Kidney (tissue), 22 donors: ENCODE measurements at places on chromosomes 1 and 21.

DNA sequence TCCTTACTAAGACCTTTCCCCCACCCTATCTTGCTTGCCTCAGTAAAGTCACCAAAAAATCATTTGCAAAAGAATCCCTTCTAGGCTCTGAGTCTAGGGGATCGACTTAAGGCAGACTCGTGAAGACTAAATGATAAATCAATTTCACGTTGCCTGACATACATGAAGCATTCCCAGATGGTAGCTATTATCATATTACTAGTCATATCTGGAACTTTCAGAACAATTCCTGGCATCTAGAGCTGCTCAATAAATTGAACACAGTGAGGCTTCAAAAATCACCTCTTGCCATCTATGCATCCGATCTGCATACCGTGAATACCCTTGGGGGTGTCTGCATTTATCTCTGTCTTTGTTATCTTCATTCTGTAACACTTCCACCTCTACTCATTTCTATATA, 49.6 kb upstream of the DAB1 start:
- DNase-seq, result no peak

GRCh38 chr1:89697383-89697782, 64.5 kb downstream of the LRRC8C start:
- DNase-seq, result no peak

- DNase-seq, result no peak
These were observed 68.7 kb upstream of the C1orf105 start for GRCh38 chr1:172351754-172352161.

DNA sequence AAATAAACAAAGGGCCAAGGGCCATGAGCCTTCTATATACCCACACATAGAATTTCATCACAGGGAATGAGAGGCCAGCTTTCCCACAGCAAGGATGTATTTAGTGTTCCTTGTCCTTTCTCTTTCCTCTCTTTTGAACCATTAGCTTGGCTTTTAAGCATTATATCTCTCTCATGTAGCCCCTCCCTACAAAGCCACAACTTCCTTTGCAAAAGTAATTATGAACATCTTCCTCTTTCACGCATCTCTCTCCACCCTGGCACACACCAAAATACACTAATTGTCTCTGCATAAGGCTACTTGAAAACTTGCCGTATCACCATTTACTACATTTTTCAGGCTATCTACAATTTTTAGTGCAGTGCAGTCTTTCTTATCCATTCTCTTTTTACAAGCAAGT, 1.9 kb upstream of the AK5 start:
- no peak for DNase-seq

DNA sequence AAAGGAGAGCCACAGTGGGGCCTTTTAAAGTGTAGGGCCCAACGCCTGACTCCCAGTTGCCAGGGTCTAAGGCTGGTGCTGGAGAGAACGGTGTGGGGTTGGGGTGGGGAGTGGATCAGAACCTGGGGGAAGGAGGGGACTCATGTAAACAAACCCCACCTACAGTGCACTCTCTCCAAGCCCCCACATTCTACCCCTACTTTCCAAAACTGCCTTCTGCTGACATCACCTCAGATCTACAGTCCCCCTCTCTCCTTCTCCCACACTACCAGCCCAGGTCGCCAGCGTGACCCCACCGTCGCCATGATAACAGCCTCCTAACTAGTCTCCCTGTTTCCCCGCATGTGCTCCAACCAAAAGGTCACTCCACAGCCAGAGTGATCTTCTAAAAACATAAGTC, 26.6 kb downstream of the TNNT2 start:
- no peak for DNase-seq

GRCh38 chr1:210702506-210702905, 373.8 kb downstream of the HHAT start:
- no peak for DNase-seq

DNA sequence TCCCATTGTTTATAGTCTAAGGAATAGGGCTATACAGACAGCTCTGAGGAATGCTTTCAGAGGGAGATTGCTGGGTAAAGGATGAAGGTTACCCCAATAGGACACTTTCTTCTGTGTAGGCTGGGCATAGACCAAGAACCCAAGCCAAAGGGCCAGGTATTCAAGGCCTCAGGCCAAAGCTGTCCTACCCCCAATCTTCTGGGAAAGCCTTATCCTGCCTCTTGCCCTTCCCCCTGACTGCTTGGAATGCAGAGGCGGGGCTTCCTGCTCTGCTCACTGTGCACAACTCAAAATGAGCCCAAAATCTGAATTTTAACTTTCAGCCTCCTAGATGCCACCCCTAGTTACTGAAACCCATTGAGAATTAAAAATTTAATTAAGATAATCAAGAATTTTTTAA, 2.2 kb downstream of the OR10Z1 start:
- DNase-seq, result no peak

DNA sequence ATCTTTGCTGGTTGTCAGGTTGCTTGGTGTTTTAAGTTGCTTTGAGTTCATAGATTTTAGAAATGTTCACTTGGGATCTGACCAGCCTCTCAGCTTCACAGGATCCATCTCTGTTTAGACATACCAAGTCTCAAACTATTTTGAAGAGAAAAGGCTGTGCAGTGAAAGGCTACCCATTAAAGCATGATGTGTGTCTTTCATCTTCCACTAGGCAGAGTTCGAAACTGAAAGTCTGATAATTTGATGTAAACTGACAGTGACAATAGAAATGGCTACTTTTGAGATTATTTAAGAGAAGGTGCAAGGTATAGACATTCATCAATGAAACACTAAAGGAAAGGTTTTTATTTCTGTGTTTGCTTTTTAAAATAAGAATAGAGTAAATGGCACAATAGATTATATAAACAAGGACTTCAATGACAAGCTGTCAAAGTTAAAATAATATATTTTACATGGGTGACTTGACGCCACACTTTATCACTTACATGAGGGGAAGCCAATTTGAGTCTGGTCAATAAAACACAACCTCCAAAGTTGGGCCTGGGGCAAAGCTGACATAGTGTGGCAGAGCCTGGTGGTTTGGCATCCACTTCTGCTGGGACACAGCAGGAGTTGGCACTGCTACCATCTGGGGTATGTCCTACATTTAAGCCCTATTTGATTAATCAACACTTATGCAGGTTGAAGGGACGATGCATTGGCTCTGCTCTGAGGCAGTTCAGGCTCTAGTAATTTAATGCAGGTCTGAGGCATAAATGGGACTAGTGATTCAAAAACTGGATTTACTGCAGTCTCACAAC, 197.7 kb downstream of the CRB1 start:
- DNase-seq, result no peak

- peak; percentile 30 for DNase-seq
These were observed 57.9 kb upstream of the FMOD start for GRCh38 chr1:203408486-203409481.

DNA sequence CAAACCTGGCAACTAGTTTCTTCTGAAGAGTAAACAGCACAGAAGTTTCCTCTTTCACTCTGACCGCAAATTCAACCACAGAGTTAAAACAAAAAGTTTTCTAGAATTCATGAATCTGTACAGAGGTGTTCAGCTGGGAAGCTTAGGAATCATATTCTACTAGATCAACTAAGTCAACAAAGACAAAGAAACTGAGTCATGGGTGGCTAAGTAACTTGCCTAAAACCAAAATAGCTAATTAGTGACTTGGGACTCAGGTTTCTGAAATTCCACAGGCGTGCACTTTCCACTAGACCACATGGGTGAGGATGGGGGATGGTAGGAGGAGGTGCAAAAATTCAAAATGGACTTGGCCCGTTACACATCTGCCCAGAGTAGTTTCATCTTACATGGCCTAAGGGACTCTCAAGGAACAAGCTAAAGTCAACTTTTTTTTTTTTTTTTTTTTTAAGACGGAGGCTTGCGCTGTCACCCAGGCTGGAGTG, 25.8 kb downstream of the PTPN14 start:
- DNase-seq, result peak; percentile 68

DNA sequence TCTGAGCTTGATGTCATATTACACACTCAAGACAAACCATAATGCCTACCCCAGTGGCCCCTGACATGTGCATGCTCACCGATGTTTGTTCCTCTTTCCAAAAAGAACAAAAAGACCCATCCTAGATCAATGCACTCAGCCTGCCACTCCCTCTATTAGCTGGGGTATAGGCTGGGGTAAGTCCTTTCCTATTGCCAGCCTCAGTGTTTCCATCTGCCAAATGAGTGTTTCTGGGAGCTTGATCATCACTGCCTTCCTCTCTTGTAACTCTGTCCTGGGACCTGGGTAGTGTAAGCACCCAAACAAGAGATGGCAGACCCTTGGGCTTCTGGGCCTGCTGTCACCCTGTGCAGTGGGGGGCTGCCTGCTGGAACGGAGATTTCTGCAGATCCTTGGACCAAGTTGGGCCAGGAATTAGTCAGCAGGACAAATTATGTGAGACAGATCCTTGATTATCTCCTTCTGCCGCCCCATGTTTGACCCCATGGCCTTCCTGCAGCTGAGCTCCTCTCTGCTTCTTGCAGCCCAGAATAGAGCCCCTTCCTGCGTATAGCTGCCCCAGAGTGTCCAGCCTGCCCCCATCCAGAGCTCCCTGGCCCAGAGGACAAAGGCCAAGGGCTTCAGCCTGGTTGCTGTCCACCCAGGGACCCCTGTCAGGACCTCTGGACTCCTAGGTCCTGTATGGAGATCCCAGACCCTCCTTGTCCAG, 31.5 kb upstream of the LRP8 start:
- peak; percentile 12 for DNase-seq

DNA sequence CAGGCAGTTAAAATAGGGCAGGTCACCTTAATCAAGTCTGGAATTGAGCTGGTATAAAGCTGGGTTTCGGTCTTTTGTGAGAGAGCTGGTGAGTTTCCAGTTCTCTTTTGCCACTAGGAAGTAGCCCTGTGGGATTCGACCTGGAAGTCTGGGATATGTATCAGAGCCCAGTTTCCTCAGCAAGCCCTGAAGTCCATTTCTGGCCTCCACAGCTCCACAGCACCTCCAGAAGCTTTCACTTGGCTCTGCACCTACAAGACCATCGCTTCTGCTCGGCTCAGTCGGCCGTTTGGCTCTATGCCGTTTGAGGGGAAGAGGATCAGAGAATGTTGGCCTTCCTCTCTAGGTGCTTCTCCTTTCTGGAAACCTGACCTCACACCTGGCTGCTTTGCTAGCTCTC, 148.0 kb downstream of the GALNT2 start:
- peak; percentile 26 for DNase-seq

DNA sequence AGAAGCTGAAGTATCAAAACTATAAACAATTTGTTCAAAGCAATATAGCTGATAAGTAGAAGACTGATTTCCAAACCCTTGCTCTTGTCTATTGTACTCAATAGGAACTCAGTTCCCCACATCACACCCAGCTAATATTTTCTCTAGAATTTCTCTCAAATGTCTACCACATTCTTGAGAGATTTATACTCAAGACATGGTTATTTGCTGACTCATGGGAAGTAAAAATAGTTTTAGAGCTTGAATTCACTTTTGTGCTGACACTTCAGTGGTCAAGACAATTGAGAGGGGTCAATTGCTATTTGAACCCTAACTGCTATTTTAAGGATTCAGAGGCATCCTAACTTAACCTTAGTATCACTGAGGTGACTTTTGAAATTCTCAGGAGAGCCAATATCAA, 99.0 kb downstream of the TNNI3K start:
- no peak for DNase-seq

DNA sequence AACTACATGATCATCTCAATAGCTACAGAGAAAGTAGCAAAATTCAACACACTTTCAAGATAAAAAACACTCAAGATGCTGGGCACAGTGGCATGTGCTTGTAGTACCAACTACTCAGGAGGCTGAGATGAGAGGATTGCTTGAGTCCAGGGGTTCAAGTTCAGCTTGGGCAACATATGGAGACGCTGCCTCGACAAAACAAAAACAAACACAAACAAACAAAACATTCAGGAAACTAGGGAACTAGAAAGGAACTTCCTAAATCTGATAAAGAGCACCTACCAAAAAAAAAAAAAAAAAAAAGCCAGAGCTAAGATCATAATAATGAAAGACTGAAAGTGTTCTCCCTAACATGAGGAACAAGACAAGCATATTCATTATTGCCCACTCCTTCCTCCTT, 22.8 kb upstream of the RNF186 start:
- DNase-seq, result no peak

GRCh38 chr1:151976015-151976343, 17.7 kb downstream of the S100A10 start:
- no peak for DNase-seq

GRCh38 chr1:66269222-66269621, 264.7 kb upstream of the SGIP1 start:
- DNase-seq, result no peak

DNA sequence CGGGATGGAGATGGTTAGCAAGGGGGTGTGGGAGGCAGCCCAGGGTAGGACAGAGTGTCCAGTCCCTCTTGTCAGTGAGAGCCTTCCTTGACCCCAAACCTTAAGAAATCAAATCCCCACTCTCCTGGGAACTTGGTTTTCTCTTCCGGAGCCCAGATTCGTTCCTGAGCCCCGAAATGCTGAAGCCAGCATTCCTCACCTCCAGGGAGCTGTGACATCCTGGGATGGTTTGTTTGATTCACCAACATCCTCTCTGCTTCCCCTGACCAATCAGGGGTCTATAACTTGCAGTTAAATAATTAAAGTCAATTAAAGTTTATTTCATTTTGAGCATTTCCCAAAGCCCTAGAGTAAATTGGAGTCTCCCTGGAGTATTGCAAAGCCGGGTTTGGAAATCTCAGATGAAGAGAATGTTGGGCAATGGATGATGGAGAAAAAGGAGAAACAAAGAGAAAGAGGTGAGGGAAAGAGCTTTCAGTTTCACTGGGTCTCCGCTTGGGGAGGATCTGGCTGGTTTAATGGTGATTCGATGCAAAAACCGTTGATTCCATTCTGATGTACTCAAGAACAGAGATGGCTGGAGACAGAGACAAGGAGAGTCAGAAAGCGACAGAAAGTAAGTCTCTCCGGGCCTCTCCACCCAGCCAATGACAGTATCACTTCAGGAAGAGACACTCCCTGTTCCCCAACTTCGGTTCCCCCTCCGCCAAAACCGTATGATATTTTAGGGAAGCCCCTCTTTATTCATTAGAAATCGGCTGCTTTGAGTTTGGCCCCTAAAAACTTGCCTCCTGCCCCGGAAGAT, 12.8 kb upstream of the ALX3 start:
- DNase-seq, result no peak

- no peak for DNase-seq
These were observed 12.7 kb upstream of the S100A8 start for GRCh38 chr1:153403421-153404085.

DNA sequence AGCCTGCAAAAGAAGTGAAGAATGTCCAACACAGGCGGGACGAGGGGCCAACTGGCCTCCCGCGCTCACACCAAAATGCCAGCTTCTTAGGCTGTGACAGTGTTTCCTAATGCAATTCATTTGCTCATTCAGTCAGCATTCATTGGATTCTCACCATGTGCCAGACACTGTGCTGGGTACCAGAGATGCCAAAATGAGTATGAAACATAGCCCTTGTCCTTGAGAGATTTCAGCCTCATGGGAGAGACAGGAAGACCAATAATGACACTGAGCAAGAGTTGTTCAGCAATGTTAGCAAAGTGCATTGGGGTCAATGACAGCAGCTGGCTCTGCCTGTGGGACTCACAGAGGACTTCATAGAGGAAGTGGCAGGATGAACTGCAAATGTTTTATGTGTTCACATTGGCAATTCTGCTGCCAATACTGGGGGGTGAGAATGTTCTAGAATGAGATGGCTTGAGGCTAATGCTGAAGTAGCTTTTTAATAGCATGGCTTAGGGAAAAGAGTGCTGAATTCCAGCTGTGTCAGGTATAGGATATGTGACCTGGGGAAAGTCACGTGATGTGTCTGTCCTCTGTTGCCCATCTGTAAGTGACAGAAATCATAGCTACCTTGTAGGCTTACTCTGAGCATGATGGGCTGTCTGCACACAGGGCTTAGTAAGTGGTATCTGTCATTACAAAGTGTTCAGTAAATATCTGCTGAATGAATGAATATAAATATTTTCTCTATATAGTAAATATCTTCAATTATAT, 58.3 kb upstream of the KIF26B start:
- no peak for DNase-seq

GRCh38 chr1:30447701-30448100, 275.7 kb downstream of the MATN1 start:
- no peak for DNase-seq
